Stimulated activated CD8-positive, alpha-beta memory T cell treated with anti-CD3 and anti-CD28 coated beads, Interleukin-4, amount 100 ng/mL, for 1 hour (primary cell): ENCODE measurements at places on chromosomes 3 and 15.

- DNase-seq = no peak
These were observed 329.1 kb downstream of the UNC13C start for GRCh38 chr15:54307252-54307902.

GRCh38 chr15:83380059-83380458, 67.1 kb upstream of the SH3GL3 start:
- no peak for DNase-seq

- DNase-seq = no peak
These were observed 29.8 kb downstream of the ZNF592 start for GRCh38 chr15:84778194-84778593.

DNA sequence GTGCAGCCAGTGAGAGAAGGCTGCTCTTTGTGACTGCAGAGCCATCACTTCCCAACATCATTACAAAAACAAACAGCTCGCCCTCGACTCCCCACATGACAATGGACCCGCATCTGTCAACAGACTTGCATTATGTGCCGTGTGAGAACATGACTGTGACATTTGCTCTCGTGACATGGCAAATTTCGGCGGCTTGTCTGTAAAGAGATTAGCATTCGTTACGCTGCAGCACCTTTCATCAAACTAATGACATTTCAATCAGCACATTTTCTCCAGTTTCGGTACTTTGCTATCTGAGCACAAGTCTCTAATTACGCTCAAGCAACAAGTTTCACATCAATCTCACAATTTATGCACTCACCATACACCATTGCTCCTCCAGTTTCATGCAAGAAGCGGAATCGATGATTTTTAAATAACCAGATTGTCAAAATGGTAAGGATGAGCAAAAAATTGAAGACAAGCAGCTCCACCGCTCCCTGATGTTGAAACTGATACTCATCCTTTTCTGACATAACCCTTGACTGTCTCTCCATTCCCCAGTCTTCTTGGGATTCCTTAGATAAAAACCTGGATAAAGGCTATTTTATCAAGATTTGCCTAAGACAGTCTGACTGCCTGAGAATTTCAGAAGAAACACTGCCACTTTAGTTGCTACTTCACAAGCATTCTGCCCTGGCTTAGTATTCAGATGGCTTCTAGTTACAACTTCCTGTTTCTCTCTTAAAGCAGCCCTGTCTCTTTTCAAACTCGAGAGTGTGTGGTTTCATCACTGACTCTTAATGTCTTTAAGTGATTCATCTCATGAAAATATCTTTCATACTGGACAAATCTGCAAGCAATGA, at the start of gene SLC9A9:
Gene SLC9A9 (minus strand): TSS at position 682 of the 845 bp plus-strand sequence. CDS start 146 bp downstream, at position 536.
- DNase-seq = no peak

- no peak for DNase-seq
These were observed 114.4 kb downstream of the LPP start for GRCh38 chr3:188268336-188268735.

DNA sequence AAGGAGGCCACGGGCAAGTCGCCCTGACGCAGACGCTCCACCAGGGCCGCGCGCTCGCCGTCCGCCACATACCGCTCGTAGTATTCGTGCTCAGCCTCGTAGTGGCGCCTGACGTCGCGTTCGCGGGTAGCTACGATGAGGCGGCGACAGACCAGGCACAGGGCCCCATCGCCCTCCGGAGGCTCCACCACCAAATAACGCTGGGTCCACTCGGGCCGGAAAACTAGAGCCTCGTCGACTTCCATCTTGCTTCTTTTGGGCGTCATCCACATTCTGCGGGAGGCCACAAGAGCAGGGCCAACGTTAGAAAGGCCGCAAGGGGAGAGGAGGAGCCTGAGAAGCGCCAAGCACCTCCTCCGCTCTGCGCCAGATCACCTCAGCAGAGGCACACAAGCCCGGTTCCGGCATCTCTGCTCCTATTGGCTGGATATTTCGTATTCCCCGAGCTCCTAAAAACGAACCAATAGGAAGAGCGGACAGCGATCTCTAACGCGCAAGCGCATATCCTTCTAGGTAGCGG, at the start of gene EPM2AIP1:
Gene EPM2AIP1 (minus strand): TSS at position 326 of the 520 bp plus-strand sequence. CDS start 54 bp downstream, at position 272.
- DNase-seq = peak; percentile 97

- no peak for DNase-seq
These were observed 64.5 kb downstream of the ADAMTS17 start for GRCh38 chr15:100277087-100277855.

DNA sequence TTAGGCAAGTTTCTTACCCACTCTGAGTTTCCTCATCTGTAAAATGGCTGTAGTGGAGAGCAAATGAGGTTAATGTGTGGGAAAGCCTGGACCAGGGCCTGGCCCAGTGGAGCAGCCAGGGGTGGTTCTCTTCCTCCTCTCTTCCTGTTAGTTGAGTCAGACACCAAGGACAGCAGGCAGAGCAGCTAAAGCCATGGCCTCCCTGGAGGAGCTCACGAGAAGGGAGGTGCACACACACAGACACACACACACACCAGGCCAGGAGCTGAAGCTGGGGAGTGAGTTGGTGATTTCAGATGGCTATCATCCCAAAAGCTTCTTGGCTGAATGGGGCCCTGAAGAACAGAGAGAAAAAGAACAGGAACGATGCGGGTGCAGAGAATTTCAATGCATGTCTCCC, 33.2 kb upstream of the TSPAN3 start:
- no peak for DNase-seq

DNA sequence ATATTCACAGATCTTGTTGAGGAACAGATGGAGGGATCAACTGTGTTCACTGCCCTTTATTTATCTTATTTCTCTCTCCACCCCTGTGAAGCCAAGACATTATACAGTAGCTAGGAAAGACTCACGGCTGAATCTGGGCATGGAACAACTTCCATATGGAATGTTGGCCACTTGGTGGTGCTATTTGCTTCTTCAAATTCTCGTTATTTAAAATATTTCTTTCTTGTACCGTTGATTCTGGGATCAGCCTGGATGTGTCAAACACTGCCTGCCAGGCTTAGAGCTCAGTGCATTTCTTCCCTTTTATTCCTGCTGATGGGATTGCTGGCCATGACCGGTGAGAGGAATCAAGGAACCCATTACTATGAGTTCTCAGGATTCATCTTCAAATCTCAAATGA, 17.5 kb upstream of the GASK1A start:
- DNase-seq = no peak

DNA sequence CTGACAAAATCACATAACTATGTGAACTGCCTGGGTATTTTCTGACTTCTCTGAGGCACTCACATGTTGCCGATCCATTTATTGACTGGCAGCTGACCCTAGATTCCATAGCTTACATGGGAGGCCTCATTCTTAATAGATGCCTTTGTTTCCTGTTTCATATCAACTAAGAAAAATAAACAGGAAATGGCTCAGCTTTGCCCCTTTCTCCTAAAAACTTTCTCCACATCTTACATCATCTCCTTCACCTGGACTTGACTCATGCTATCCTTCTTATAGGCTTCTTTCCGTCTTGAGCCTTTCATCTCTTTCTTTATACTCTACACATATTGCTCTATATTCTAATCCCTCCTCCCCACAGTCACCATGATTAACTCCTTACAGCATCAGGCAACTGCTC, 38.0 kb downstream of the TXNRD3 start:
- DNase-seq = no peak

GRCh38 chr3:50372349-50372748, 13.0 kb upstream of the TMEM115 start:
- no peak for DNase-seq

DNA sequence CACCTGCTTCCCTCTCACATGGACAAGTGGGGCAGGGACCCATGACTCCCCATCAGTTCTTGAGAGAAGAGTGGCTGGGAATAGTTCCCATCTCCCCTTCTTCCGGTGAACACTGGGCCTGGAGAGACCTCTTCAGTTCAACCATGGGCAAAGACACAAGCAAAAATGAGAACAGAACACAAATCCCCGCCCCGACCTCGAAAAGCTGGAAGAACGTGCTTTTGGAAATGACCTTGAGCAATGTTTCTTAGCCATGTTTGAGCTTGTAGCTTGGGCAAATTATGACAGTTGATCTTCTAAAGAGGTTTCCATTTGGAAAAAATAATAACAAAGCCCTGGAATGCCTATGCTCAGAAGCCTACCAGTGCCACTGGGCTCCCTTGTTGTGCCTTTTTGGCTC, 59.0 kb downstream of the FAM174B start:
- no peak for DNase-seq

- DNase-seq = no peak
These were observed 83.6 kb downstream of the SLC7A14 start for GRCh38 chr3:170502297-170502696.

GRCh38 chr15:69585937-69586336, 133.3 kb downstream of the RPLP1 start:
- no peak for DNase-seq

GRCh38 chr3:187550446-187550845, 119.7 kb downstream of the SST start:
- DNase-seq = no peak

- no peak for DNase-seq
These were observed 390.3 kb upstream of the DPH6 start for GRCh38 chr15:35936284-35936683.

DNA sequence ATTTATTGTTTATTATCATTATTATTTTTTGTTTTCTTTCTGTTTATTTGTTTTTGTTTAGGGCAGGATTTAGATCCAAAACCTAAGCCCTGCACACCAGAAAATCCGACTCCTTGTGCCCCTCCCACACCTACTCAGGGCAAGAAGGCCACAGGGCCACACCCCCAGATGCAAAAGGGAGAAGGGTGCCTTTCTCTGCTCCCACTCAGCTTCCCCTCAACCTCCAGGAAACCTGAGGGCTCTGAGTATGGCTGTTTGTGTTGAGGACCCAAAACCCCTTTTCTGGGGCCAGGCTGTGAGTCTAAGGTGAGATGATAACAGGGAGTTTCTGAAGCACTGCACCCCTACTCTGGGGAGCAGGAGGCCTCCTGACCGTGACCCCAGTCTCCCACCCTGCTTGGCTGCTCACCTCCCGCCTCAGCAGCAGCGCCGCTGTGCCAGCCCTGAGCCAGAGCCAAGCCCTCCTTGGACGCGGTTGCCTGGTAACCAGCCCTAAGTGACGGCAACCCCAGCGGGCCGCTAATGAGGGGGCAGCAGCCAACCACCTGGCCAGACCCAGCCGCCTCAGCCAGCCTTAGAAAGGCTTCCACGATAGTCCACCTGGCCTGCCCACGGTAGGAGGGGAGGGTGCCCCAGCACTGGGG, 6.4 kb upstream of the C15orf39 start:
- no peak for DNase-seq

DNA sequence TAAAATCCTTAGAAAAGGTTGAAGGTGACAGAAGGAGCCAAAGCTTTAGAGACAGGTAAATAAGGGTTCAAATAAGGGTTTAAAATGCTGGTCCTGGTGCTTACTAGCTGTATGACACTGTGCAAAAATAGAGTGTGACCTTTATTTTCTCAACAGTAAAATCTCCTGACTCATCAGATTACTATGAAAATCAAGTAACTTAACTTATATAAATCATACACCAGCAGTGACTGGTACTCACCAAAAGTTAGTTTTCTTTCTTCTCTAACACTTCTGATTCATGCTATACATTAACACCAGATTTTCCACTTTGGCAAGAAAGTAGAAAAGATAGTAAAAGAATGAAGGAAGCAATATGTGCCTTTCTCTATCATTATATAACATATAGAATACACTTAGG, 205.9 kb upstream of the GBE1 start:
- no peak for DNase-seq

- no peak for DNase-seq
These were observed 171.0 kb downstream of the EPHA3 start for GRCh38 chr3:89278302-89279025.

GRCh38 chr3:6204891-6205290, 656.0 kb upstream of the GRM7 start:
- no peak for DNase-seq

GRCh38 chr3:150238995-150239619, 169.0 kb upstream of the TSC22D2 start:
- DNase-seq = no peak

- DNase-seq = no peak
These were observed 117.9 kb downstream of the HERC1 start for GRCh38 chr15:63715818-63716217.

GRCh38 chr3:178949896-178950295, 121.7 kb downstream of the ZMAT3 start:
- DNase-seq = no peak

DNA sequence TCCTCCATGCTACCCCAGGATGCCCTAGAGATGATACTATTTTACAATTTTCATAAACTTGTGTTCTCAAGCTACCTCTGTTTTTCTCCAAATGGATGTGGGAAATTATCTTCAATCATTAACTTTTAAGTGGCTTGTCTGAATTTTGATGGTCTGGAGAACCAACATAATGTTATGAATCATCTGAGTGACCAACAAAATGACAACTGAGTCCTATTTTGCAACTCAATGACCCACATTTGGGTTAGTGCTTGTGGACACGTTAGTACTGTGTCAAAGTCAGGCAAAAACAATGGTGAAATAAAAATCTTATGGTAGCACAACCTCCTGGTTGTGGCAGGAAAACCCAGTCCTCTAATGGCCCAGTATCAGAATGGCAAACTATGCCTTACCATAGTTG, 352.4 kb upstream of the ZNF385D start:
- no peak for DNase-seq

DNA sequence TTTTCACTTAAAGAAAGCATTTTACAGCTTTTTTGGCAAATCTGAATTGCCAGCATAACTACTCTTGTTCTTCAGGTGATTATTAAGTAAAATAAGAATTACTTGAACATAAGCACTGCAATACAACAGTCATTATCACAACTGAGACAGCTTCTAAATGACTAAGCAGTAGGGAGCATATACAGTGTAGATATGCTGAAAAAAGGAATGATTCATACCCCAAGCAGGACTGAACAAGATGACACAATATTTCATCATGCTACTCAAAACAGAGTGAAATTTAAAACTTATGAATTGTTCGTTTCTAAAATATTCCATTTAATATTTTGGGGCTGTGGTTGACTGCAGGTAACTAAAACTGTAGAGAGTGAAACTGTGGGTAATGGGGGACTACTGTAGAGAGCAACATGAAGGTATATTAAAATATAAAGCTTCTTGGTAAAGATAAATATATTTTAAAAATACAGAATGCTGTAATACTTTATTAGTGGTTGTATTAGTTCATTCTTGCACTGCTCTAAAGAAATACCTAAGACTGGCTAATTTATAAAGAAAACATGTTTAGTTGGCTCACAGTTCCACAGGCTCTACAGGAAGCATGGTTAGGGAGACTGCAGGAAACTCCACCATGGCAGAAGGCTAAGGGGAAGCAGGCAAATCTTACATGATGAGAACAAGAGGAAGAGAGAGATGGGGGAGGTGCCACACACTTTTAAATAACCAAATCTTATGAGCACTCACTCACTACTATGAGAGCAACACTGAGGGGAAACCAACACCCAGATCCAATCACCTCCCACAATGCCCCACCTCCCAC, 84.8 kb downstream of the DCLK3 start:
- DNase-seq = no peak

- DNase-seq = peak; percentile 13
These were observed 412 bp downstream of the SLC41A3 start for GRCh38 chr3:126083511-126083912.
